Stimulated activated CD4-positive, alpha-beta T cell treated with anti-CD3 and anti-CD28 coated beads, Interleukin-1b, Interleukin-23, amount 100 ng/mL, for 1 hour (primary cell): ENCODE measurements at places on chromosomes 3 and 15.
A peak's percentile ranks its signal among the peaks of the same experiment; 100 is the strongest.

DNA sequence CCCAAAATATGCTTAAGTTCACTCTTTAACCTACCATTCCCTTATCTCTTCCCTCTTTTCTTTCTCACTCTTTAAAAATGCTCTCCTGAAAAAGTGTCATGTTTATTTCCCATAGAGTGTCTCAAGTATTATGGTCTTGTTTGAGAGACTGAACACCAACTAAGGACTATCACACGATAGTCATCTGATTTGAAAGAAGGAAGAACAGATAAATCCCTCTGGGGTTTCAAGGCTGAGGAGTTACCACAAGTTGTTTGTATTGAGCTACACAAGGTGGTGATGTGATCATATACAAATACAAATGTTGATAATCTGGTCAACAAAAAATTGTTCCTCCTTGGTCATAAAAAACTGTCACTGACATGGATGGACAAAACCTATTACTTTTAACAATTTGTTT lies 13.8 kb downstream of the MEIS2 start:
- DNase-seq, result no peak

DNA sequence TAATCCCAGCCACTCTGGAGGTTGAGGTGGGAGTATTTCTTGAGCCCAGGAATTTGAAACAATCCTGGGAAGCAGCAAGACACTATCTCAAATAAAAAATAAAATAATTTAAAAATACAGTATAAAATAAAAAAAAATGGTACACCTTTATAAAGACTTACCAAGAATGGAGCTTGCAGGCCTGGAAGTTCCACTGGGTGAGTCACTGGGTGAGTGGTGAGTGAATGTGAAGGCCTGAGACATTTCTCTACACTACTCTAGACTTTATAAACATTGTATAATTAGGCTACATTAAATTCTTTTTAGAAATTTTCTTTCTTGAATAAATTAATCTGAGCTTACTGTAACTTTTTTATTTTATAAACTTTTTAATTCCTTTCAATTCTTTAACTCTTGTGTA lies 609.1 kb upstream of the BCHE start:
- no peak for DNase-seq

- no peak for DNase-seq
Measured at GRCh38 chr3:168709073-168709472, 613.3 kb upstream of the GOLIM4 start.

GRCh38 chr3:12339701-12340480 lies 51.0 kb downstream of the PPARG start:
- DNase-seq, result no peak

GRCh38 chr3:176431038-176431418 lies 766.3 kb downstream of the TBL1XR1 start:
- DNase-seq, result no peak

- DNase-seq, result no peak
Measured at GRCh38 chr15:60353245-60353920, 44.4 kb downstream of the ANXA2 start.

GRCh38 chr3:171860830-171861535 lies 17.8 kb downstream of the TMEM212 start:
- DNase-seq, result no peak

DNA sequence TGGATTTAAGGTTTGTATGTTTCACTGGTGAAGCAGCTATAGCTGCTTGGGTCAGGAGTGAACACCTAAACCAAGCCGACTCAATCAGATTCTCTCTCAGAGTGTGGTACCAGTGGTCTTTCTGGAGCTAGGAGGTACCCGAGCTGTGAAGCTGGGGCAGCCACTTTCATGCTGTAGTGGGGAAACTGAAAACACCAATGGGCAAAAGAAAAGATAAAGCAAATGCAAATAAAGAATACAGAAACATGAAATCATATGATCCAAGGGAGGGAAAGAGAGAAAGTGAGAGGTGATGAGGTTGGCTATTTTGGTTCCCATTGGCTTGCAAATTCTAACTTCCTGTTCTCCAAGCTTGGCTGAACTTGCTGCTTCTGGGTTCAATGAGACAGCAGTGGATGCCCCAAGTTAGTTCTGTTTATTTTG lies 212.3 kb upstream of the CFAP20DC start:
- DNase-seq, result no peak

GRCh38 chr3:48634661-48635221 lies 520 bp downstream of the SLC26A6 start:
- peak; percentile 30 for DNase-seq

- DNase-seq, result no peak
Measured at GRCh38 chr3:45330510-45331295, 57.7 kb upstream of the LARS2 start.

DNA sequence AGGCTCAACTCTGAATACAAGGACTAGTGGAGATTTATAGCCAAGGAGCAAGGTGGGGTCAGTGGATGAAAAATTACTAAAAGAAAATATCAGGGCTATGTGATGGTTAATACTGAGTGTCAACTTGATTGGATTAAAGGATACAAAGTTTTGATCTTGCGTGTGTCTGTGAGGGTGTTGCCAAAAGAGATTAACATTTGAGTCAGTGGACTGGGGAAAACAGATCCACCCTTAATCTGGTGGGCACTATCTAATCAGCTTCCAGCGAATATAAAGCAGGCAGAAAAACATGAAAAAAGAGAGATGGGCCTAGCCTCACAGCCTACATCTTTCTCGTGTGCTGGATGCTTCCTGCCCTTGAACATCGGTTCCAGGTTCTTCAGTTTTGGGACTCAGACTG lies 14.4 kb upstream of the SENP7 start:
- no peak for DNase-seq

DNA sequence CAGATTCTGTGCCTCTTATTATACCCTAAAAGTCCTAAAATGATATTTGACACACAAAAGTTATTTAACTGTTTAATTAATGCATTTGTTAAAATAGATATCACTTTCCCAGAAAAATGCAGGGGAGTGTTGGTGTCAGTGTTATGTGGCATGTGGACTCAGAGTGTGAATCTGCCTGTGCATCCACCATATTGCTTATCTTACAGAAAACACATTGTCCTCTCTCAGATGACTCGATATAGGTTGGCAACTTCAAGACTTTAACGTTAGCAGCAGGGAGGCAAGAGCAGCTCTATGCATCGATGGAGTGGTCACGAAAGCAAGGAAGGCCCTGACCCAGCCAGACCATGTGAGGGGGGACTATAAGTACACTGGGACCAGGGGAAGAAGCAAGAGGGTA lies 165.4 kb upstream of the DCBLD2 start:
- no peak for DNase-seq

- no peak for DNase-seq
Measured at GRCh38 chr3:181711325-181712135, at the start of gene SOX2. SOX2 (plus strand) TSS chr3:181711925; CDS start chr3:181712361, 436 bp downstream.

DNA sequence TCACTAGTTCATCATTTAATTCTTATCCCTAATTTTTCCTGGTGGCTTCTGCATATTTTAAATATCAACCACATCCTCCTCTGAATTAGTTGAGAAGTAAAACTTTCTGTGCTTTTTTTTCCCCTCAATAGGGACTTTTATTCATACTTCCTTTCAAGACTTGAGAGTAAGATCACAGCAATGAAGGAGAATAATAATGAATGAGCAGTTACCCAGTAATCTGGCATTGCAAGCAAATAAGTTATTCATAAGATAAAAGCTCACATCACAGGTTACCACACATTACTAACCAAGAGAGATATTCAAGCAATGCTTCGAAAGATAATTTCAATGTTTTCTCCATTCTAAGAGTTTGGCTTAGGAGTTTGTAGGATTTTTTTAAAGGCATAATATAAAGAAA lies 50.3 kb downstream of the BTLA start:
- DNase-seq, result no peak

DNA sequence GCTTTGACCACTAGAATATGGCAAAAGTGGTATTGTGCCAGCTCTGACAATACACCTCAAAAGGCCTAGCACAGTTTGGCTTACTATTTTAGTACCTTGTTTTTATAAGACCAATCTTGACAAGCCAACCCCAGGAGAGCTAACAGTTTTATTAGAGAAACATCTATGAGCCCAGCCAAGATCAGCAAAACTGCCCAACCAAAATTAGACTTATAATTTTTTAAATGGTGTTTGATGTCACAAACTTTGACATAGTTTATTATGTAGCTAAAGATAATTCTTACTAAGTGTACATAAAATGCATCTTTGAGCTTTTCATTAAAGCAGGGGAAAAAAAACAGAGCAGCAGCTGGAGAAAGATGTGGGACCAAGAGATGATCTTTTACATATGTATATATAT lies 537.5 kb downstream of the ZPLD1 start:
- no peak for DNase-seq

DNA sequence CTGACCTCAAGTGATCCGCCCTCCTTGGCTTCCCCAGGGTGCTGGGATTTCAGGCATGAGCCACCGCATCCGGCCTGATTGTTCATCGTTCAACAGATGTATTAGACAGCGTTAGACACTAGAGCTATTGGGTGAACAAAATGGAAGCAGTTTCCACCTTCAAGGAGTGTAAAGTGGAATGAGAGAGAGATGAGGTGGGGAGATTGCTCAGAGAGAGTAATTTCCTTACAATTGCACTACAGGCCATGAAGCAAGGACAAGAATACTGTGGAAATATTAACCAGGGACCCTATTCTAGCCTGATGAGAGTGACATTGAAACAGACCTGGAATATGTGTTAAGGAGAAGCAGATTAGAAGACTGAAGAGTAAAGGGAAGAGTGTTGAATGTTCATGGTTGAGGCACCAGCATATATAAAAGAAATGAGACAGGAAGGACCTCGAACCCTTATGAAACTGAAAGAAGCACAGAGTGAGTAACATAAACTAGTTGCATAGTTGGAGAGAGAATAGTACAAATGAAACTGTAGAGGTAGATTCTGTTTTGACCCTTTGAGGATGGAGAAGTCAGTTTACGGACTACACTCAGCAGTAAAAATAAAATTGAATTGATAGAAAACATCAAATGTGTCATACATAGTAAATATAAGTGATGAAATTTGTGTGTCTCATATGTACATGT lies 7.2 kb downstream of the RTF1 start:
- no peak for DNase-seq

DNA sequence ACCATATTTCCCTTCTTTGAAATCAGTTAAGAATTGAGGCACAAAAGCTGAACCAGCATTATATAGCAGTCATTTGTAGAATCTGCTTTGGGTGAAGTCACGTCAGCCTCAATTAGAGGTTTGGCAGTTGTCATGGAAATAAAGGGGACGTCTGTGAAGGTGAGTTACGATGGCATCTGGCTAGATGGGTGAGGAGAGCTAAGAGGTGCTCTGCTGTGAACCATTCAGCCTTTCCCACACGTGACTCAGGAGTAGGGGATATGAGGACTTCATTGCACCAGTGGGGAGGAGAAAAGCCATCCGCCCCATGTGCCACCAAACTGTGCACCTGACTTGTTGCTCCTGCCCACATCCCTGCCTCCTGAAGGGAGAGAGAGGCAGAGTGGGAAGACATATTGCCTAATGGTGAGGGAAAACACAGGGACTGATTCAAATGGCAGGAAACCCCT lies 2.8 kb upstream of the C15orf40 start:
- DNase-seq, result no peak

DNA sequence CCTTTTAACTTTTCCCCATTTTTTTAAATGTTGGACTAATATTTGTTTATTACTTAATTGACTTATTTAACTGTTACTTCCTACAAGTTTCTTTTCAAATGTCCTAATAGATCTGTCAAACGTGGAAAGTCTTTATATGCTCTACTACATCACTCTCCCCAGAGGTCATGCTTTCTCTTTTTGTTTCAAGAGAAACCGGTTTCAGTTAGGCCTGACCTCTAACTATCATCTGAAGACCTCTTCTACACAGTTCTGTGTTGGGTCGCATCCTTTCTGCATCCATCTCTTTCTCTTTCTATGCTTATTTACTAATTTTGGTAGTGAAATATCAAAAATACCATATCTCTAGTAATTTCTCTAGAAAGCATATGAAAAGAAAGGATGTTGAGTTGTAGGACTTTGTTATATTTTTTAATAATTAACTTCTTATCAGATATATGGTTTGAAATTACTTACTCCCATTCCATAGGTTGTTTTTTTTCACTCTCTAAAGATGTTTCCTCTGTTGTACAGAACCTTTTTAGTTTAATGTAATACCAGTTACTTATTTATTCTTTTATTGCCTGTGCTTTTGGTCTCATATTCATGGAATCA lies 781.2 kb upstream of the ARPP21 start:
- no peak for DNase-seq

GRCh38 chr15:59997070-59997701 lies 6.9 kb upstream of the FOXB1 start:
- no peak for DNase-seq

DNA sequence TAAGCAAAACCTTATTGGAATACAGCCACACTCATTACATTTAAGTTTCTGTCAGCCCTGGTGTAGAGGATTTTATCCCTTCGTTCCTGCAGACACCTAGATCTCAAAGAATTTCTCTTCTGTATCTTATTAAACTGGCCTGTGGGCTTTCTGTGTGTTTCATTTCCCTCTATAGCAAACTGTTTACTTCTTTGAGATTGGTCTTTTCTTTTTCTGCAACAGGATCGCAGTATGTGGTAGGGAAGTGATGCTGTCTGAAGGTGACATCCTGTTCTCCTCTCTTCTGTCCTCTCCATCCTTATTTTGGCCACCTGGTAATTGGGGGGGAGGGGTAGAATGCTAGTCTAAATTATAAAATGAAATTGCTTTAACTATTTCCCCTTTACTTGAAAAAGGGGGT lies 25.5 kb downstream of the ATP1B3 start:
- no peak for DNase-seq

DNA sequence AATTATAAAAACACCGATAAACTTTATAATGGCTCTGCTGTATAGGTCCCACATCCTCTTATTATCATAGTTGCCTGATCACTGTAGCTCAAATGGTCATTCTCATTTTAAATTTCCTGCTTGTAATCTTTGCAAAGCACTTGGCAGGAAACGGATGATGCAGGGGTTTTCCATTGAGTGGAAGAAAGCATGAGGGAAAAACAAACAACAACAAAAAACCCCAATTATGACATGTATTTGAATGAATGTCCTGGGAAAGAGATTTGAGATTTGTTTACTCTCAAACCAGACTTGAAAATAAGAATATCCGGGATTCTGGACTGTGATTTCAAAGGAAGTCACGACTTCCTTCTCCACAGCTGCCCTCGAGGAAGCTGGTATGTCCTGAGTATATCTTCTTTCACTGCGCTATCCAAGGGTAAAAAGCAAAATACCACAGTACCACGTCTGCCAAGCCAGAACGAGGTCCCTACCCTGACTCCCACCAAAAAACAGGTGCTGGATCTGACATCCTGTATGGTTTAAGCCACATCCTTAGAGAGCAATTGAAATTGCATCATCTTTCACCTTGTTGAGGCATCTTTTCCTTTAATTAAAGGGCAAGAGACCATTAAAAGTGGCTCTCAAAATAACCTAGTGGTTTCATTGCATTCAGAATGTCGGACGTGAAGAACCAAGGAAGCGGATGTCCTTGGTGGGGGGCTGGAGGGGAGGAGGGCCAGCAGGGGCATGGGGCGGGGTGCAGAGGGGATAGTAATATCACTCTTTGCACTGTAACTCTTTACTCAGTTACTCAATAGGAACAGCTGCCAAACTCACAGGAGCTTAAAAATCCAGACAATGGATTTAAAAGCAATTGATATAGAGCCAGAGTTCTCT lies 13.5 kb upstream of the TIPIN start:
- no peak for DNase-seq

GRCh38 chr3:105835606-105836005 lies 33.2 kb downstream of the CBLB start:
- no peak for DNase-seq

- no peak for DNase-seq
Measured at GRCh38 chr15:76309601-76310330, 1.5 kb downstream of the ETFA start.
